ENCODE measurements at places on chromosomes 7 and 10. TPM values are rescaled to one million over a fixed set of nuclear protein-coding genes. Genes with fewer than 3 reads are reported as not detected.

GNAT3 gene
- not detected for total RNA-seq

GBX1 gene
- not detected for total RNA-seq

PLPP4 gene
- not detected for total RNA-seq

PLEKHS1 gene
- total RNA-seq, result 7.0 TPM

CDC14C gene
- not detected for total RNA-seq

PKD1L1 gene
- 0.59 TPM for total RNA-seq

TRPV5 gene
- not detected for total RNA-seq

ODAD2 gene
- 4.5 TPM for total RNA-seq

SEMA4G gene
- 5.1 TPM for total RNA-seq

UBTD1 gene
- total RNA-seq, result 37.7 TPM

ITGB8 gene
- 8.0 TPM for total RNA-seq

CYP2E1 gene
- total RNA-seq, result 0.86 TPM

CXCL12 gene
- total RNA-seq, result 73.8 TPM

SEMA3C gene
- 34.8 TPM for total RNA-seq

AQP1 gene
- 826 TPM for total RNA-seq

GAD2 gene
- not detected for total RNA-seq

TMEM26 gene
- 1.1 TPM for total RNA-seq

TRIM56 gene
- total RNA-seq, result 61.9 TPM

CNNM2 gene
- 12.1 TPM for total RNA-seq

SPDYE2 gene
- not detected for total RNA-seq

ABCA13 gene
- 2.2 TPM for total RNA-seq
